ENCODE measurements at places on chromosomes 5 and 9. TPM values are rescaled to one million over a fixed set of nuclear protein-coding genes. Genes with fewer than 3 reads are reported as not detected.

DNA sequence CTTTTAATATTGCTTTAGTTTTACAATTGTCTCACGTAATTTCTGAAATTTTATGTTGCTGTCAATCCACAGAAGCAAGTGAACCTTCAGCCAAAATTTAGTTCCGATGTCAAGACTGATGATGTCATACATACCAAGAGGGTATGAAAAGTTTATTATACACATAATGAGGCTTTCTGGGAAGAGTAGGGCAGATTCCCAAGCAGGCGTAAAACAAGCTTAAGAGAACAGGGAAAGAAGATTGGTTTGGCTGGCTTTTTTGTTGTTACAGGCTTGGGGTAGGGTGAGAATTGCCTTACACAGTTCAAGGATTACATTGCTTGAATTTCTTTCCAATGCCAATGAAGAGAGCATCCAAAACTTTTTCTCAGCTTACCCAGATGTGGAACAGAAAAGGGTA is 1962.9 kb upstream of the CDH6 start:
- H3K4me1 ChIP-seq = no peaks in the 10 kb centered on the region
- H3K27ac ChIP-seq = no peak overlapping the region
- no peaks in the 10 kb centered on the region for H3K36me3 ChIP-seq
- DNase-seq = no peak
- H3K4me3 ChIP-seq = no peak overlapping the region
- H3K27me3 ChIP-seq = no peaks in the 10 kb centered on the region

GRCh38 chr5:38726279-38726678 is 119.5 kb upstream of the OSMR start:
- H3K36me3 ChIP-seq = no peaks in the 10 kb centered on the region
- H3K4me3 ChIP-seq = no peak overlapping the region
- DNase-seq = no peak
- H3K27ac ChIP-seq = no peak overlapping the region

The GMCL2 gene
- not detected for total RNA-seq

The SHC3 gene
- total RNA-seq = 0.52 TPM

DNA sequence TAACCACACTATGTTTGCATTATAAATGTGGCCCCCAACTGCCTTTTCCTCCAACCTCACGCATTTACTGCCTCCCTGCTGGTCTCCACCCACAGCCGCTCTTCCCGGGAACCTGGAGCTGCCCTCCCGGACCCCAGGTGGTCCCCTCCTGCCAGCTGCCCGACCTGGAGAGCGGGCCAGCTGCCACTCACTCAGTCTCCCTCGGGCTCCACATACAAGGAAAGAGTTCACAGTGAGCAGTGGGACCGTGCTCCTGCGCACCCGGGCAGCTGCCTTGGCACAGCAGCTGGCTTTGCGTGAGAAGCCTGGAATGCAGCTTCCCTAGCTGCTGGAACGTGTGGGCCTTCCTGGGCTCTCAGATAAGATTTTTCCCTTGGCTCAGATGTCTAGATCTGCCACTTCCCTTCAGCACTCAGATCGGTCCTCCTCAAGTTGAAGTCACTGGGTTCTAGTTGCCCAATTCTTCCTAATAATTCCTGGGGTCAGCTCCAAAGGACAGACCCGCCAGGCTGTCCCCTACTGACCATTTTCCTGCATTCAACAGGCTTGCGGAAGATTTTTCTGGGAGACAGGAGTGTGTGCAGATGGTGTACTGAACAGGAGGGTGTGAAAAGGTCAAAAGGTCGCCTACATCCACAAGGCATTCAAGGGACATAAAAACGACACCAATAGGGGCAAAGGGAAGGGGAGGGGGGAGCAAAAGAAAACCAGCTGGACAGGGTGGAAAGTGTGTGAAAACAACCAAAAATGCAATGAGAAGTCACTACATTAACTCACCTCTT is 69.1 kb downstream of the MYO10 start:
- no peaks in the 10 kb centered on the region for H3K4me1 ChIP-seq
- no peak for DNase-seq
- H3K27me3 ChIP-seq = no peaks in the 10 kb centered on the region
- no peak overlapping the region for H3K4me3 ChIP-seq
- no peak overlapping the region for H3K27ac ChIP-seq

DNA sequence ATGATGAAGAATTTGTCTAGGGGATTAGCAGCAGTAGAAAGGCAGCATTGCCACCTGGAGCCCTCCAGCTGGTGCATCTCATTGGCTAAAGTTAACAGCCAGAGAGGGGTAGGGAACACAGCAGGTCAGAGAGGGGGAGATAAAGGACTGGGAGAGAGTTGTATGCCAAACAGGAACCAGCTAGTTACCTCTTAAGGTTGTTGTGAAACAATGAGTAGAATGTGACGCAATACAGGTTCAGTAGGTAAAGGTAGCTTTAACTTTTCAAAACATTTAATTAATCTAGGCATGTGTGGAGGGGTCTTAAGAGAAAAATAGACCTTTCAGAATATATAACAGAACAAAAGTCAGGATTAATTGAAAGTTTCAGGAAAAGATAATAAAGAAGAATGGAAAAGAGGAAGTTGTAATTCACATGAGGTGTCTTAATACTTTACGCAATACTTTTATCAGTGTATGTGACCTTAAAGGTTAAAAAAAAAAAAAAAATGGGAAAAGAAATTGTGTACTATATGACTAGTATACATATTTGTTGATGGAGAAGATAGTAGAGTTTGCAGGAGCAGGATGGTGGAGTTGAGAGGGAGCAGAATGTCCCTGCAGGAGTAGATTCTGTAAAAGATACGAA is 14.3 kb downstream of the FBXO38 start:
- no peak for DNase-seq
- H3K4me1 ChIP-seq = peaks cover 6% of the 10 kb centered on the region
- H3K4me3 ChIP-seq = no peak overlapping the region
- H3K27me3 ChIP-seq = no peaks in the 10 kb centered on the region

- H3K4me3 ChIP-seq = no peak overlapping the region
- DNase-seq = no peak
- H3K36me3 ChIP-seq = no peaks in the 10 kb centered on the region
- no peaks in the 10 kb centered on the region for H3K4me1 ChIP-seq
- H3K27ac ChIP-seq = no peak overlapping the region
These were observed 241.6 kb downstream of the ARHGEF28 start for GRCh38 chr5:73867345-73868335.

DNA sequence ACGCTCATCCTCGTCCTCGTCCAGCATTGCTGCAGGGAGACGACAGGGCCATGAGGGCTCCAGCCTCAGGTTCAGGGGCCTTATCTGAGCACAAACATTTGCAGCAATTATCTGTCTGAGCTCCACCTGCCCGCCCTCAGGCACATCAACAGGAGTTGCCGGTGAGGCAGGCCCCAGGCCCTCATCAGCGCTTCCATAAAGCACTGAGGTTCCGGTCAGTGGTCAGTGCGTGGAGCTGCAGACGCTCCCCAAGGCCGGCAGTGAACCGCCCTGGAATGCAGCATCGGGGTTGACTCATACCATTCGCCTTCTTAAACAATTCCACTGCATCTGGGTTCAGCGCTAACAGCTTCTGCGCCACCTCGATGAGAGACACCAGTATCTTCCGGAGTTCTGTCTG is 15.2 kb downstream of the UBAC1 start:
- H3K36me3 ChIP-seq = peaks cover 34% of the 10 kb centered on the region
- DNase-seq = no peak
- H3K27ac ChIP-seq = no peak overlapping the region
- H3K27me3 ChIP-seq = no peaks in the 10 kb centered on the region

- no peaks in the 10 kb centered on the region for H3K4me1 ChIP-seq
- no peak for DNase-seq
- H3K36me3 ChIP-seq = no peaks in the 10 kb centered on the region
- H3K27ac ChIP-seq = no peak overlapping the region
- H3K27me3 ChIP-seq = no peaks in the 10 kb centered on the region
These were observed 100.2 kb upstream of the IL12B start for GRCh38 chr5:159430361-159431012.

GRCh38 chr5:20300110-20300509 is 312.1 kb upstream of the CDH18 start:
- H3K27me3 ChIP-seq = no peaks in the 10 kb centered on the region
- H3K27ac ChIP-seq = no peak overlapping the region
- no peak overlapping the region for H3K4me3 ChIP-seq
- H3K36me3 ChIP-seq = no peaks in the 10 kb centered on the region
- no peaks in the 10 kb centered on the region for H3K4me1 ChIP-seq

DNA sequence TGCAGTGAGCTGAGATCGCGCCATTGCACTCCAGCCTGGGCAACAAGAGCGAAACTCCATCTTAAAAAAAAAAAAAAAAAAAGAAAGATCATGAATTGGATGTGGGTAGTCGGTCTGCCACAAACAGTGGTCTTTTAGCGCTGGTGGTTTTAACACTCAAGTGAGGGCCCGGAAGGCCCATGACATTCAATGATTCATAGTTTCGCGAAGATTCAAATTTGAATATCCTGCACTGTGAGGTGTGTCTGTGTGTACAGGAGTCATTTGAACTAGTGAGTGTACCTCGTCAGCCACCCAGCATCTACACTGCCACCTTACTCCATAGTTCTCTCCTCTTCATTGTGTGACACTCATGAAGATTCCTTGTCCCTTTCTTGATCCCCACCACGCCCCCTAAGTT is 41.3 kb downstream of the CFAP77 start:
- no peak overlapping the region for H3K27ac ChIP-seq
- H3K27me3 ChIP-seq = no peaks in the 10 kb centered on the region
- H3K36me3 ChIP-seq = no peaks in the 10 kb centered on the region
- no peaks in the 10 kb centered on the region for H3K4me1 ChIP-seq
- DNase-seq = no peak
- no peak overlapping the region for H3K4me3 ChIP-seq

DNA sequence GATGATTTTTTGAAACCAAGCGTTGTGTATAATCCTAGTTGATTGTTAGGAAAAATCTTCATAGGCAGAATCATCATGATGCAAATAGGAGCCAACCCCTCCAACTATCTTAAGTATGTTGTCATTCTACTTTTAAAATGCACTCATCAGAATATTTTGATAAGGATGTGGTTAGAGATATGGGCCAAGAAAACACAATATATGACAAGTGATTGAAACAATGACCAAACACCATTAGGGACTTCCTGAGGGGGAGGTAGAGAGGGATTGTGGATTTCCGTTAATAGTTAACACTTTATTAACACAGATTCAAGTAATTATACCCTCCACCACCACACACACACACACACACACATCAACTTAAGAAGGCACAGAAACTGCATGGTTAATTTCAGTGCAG is 143.3 kb downstream of the ARSB start:
- H3K4me3 ChIP-seq = no peak overlapping the region
- no peaks in the 10 kb centered on the region for H3K36me3 ChIP-seq
- DNase-seq = no peak
- no peak overlapping the region for H3K27ac ChIP-seq
- H3K27me3 ChIP-seq = no peaks in the 10 kb centered on the region
- H3K4me1 ChIP-seq = no peaks in the 10 kb centered on the region

GRCh38 chr9:121232251-121232650 is 30.6 kb upstream of the RAB14 start:
- no peaks in the 10 kb centered on the region for H3K36me3 ChIP-seq
- no peaks in the 10 kb centered on the region for H3K4me1 ChIP-seq
- H3K27ac ChIP-seq = no peak overlapping the region
- DNase-seq = no peak
- H3K4me3 ChIP-seq = no peak overlapping the region

GRCh38 chr9:90684106-90684505 is 41.5 kb upstream of the DIRAS2 start:
- no peaks in the 10 kb centered on the region for H3K4me1 ChIP-seq
- H3K27me3 ChIP-seq = no peaks in the 10 kb centered on the region
- no peak overlapping the region for H3K4me3 ChIP-seq
- no peak for DNase-seq

The PTGES gene
- 0.61 TPM for total RNA-seq

DNA sequence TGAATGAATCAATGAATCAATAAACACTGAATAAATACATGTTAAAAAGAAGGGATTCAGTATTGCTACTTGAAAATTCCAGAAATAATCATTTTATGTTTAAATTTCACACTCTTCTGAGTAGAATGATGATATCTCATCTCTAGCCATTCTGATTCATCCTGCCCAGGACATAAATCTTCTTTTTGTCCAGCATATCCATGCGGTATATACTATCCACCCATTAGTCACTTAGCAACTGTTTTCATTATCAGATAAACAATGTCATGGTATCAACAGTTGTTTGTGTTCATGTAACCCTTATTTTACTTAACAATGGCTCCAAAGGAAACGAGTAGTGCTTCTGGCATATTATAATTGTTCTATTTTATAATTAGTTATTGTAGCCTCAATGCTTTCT is 432.4 kb upstream of the SMC2 start:
- no peak overlapping the region for H3K27ac ChIP-seq
- DNase-seq = no peak
- no peak overlapping the region for H3K4me3 ChIP-seq
- no peaks in the 10 kb centered on the region for H3K4me1 ChIP-seq
- H3K36me3 ChIP-seq = no peaks in the 10 kb centered on the region

- DNase-seq = no peak
- no peak overlapping the region for H3K27ac ChIP-seq
- H3K36me3 ChIP-seq = no peaks in the 10 kb centered on the region
- H3K4me1 ChIP-seq = peaks cover 53% of the 10 kb centered on the region
These were observed 68.2 kb upstream of the TNFAIP8 start for GRCh38 chr5:119287547-119288111.

- no peaks in the 10 kb centered on the region for H3K4me1 ChIP-seq
- H3K27me3 ChIP-seq = no peaks in the 10 kb centered on the region
- no peak overlapping the region for H3K27ac ChIP-seq
- no peak for DNase-seq
- H3K36me3 ChIP-seq = peaks cover 5% of the 10 kb centered on the region
These were observed 48.6 kb downstream of the AMBP start for GRCh38 chr9:114029311-114030170.

DNA sequence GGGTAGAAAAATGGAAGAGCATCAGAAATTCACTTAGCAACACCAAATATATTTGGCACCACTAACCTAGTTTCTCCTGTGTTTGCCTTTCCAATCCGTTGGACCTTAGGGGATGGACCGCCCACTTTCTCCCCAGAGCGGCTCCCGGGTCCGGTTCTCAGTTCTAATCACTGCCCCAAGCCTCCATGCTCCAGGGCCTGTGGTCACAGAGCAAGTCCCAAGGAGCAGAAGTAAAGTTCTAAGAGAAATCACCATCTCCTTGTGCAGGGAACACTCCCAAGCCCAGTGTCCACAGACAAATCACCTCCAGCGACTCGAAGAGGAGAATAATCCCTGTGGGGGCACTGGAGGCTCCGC is 728 bp upstream of the SLC1A1 start:
- H3K4me1 ChIP-seq = peaks cover 10% of the 10 kb centered on the region
- no peaks in the 10 kb centered on the region for H3K36me3 ChIP-seq
- no peaks in the 10 kb centered on the region for H3K27me3 ChIP-seq
- peak overlapping the region; percentile 63 for H3K27ac ChIP-seq
- H3K4me3 ChIP-seq = peak overlapping the region; percentile 76

The BNC2 gene
- 4.7 TPM for total RNA-seq

DNA sequence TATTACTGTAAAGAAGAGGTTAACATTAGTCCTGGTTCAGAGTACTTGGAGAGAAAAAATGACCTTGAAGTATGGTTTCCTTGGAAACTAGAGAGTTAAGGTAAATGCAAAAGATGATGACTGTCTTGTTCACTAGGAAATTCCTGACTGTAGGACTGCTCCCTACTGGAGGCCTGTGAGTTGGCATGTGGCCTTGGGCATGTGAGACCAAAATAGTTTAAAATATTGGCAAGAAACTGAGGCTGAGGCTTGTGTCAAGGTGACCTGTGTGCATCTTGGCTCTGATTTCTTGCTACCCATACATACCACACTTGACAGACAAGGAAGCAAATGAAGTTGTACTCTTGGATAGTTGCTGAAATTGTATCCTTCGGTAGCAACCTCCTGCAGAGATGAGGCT is 96.5 kb downstream of the TARS1 start:
- no peaks in the 10 kb centered on the region for H3K4me1 ChIP-seq
- H3K27ac ChIP-seq = no peak overlapping the region
- H3K4me3 ChIP-seq = no peak overlapping the region
- DNase-seq = no peak
- no peaks in the 10 kb centered on the region for H3K36me3 ChIP-seq

GRCh38 chr9:136453326-136453725 is 13.7 kb upstream of the INPP5E start:
- H3K36me3 ChIP-seq = peaks cover 89% of the 10 kb centered on the region

The ADAMTS13 gene
- 1.4 TPM for total RNA-seq

The CBY3 gene
- total RNA-seq = not detected

The KIF12 gene
- not detected for total RNA-seq
